ENCODE measurements at places on chromosomes 2 and 18.

- no peak for DNase-seq
Measured at GRCh38 chr18:34886177-34886576, 155.0 kb upstream of the MAPRE2 start.

DNA sequence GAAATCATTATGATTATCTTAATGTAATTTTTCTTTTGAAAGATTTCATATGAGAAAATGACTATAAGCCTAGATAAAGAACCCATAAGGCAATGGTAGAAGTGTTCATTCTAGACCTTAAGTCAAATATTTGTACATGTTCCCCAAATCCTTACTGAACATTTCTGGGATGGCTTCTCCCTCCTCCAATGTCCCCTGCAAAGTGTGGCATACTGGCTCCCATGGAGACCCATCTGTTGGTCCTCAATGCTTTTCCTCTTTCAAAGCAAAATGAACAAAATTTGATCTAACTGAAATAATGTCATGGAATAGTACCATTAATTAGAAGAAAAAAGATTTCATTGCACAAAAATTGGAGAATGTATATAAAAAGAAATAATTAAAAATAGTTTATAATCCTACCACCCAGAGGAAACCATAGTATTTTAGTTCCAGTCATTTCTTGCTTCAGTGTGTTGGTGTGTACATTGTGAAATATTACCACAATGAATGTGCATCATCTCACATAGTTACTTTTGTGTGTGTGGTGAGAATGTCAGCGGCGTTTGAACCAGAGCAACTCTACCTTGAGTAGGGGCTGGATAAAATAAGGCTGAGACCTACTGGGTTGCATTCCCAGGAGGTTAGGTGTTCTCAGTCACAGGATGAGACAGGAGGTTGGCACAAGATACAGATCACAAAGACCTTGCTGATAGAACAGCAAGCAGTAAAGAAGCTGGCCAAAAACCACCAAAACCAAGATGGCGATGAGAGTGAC is 181.3 kb downstream of the UXS1 start:
- no peak for DNase-seq

GRCh38 chr2:25845843-25846505 is 32.3 kb downstream of the ASXL2 start:
- no peak for DNase-seq

GRCh38 chr2:240932001-240932723 is 26.0 kb downstream of the CROCC2 start:
- no peak for DNase-seq

All from stimulated activated CD4-positive, alpha-beta T cell treated with anti-CD3 and anti-CD28 coated beads, Interleukin-1b, Interleukin-23, amount 100 ng/mL, for 1 hour (primary cell).